Sciatic nerve (tissue), 2 donors: ENCODE measurements at places on chromosomes 3 and 15.

GRCh38 chr15:76730262-76730661 lies 174.9 kb downstream of the SCAPER start:
- no peak for DNase-seq

- DNase-seq: no peak
These were observed 32.0 kb downstream of the APBA2 start for GRCh38 chr15:28917791-28918140.

DNA sequence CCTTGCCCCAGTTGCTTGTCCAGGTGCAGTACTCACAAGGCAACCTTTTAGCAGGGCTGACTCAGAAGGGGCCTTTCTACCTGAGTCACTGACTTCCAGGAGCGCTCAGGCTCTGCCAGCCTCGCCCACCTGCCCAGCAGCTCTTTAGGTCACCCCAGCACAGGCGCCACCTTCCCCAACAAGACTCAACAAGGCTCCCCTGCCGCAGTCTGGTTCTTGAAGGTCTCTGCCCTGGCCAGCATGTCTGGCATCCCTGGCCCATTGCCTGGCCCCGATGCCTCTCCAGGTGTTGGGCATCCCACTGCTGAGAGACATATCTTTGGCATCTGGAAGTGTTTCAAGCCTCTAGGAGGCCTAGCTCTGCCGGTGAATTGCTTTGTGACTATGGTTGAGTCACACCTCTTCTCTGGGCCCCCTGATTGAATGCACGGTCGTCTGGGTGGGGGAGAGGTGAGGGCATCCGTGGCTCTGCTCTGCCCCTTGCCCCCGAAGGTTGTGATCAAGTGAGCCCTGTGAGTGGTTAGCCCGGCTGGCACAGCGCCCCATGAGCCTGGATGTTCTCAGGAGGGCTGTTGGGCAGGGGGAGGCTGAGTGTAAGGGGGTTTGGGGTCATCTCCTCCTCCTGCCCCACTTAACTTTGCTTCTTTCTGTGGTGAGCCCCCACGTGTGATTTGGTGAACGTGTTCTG lies 21.6 kb downstream of the SNX33 start:
- no peak for DNase-seq

DNA sequence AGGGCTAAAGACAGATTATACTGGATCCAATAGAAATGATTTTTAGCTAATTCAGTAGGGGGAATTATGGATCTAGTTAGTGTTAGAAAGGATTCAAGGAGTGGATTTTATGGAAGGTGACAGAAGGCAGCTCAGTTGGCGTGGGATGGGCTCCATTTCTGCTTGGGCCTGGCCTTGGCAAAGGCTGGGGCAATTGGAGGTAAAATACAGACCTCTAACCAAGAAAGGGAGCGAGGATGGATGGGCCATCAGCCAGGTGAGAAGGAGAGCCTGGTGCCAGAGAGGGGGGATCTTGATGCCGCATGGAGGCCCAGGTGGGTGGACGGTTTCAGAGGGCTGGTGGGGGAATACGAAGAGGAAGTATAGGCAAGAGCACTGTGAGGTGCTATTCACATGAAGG lies 40.7 kb upstream of the TRA2B start:
- DNase-seq: no peak

DNA sequence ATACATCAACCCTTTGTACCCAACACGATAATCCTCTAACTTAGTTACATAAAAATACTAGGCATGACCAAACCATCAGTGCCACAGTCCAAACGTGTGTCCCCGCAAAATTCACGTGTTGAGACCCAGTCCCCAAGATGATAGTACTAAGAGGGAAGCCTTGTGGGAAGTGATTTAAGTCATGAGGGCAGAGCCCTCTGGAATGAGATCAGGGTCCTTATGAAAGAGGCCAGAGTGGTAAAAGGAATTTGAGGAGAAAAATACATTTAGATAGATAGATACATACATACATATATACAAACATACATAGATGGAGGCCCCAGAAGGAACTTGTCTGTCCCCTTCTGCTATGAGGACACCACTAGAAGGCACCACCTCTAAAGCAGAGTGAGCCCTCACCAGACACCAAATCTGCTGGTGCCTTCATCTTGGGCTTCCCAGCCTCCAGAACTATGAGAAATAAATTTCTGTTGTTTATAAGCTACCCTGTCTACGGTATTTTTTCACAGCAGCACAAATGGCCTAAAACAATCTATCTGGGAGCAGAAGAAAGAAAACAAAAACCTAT lies 8.0 kb downstream of the TBC1D2B start:
- DNase-seq: no peak

DNA sequence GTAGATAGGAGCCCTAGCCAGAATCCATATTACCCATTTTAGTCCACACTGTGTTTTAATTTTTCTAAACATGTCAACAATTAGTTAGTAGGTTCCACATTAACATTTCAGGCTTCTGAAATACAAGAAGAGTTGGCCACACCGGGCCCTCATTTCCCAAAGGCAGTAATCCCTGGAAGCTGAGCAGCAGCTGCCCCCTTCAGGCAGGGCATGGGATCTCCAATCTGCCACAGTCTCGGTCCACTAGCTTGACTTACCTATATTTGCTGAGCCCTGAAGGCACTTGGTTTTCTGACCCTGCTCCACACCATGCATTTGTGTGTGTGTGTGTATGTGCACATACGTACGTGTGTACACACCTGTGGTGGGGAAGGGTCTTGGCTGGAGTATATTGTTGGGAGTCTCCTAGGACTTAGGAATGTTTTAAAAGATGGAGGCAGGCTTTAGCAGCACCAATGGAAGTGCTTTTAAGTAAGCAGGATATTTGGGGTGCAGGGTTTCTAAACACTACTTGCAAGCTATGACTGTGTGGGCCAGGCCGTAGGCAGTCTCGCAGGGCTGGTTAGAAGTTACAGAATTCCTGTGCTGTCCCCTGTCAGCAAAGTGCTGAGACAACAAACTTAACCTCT lies 71.2 kb upstream of the SOX14 start:
- no peak for DNase-seq

GRCh38 chr3:171013822-171014748 lies 12.4 kb downstream of the SLC2A2 start:
- no peak for DNase-seq

DNA sequence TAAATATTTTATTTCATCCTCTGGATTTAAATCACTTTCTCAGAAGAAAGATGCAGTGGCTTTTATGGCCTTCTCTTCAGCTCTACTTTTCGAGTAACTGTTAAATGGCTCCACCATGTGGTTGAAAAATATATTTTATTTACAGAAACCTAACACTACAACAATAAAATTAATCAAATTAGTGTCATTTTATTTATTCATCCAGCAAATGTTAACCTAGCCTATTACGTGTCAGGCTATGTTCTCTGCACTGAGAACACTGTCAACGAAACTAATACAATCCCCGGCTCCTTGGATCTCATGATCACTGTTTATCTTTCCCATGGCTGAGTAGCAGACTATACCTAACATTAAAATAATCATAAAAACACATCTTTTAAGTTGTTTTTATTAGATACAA lies 148.0 kb upstream of the OSTN start:
- no peak for DNase-seq

- no peak for DNase-seq
These were observed 254.5 kb downstream of the NLGN1 start for GRCh38 chr3:173652093-173652492.

GRCh38 chr3:43210049-43211027 lies 76.0 kb upstream of the SNRK start:
- DNase-seq: no peak
